A172 (cell line): ENCODE measurements at places on chromosomes 5 and 9.
A peak's percentile ranks its signal among the peaks of the same experiment; 100 is the strongest.

DNA sequence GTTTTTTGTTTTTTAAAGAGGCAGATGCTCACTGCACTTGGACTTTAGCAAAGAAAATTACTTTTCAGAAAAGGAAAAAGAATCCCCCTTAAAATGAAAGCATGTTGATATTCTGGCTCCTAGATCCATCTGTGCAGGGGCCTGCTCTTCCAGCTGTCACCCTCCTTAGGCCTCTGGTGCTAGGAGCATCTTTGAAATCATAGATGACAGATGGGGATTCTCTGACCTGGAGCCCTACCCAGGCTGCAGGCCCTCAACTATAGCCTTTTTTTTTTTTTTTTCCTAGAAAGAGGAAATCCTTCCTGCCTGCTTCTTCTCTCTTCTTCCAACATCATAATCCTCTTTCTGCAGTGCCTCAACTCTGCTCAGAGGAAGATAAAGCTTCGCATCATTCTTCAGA is 16.3 kb upstream of the DCP2 start:
- DNase-seq = no peak

GRCh38 chr9:26078706-26079105 is 400.5 kb upstream of the TUSC1 start:
- no peak for DNase-seq

DNA sequence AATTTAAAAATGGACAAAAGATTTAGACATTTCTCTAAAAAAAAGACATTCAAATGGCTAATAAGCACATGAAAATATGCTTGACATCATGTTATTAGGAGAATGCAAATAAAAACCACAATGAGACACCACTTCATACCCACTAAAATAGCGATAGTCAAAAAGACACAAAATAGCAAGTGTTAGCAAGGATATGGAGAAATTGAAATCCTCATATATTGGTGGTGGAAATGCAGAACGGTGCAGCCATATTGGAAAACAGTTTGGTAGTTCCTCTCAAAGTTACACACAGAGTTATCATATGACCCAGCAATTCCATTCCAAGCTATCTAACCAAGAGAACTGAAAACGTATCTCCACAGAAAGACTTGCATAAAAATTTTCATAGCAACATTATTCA is 227.5 kb upstream of the TRIM32 start:
- DNase-seq = no peak

DNA sequence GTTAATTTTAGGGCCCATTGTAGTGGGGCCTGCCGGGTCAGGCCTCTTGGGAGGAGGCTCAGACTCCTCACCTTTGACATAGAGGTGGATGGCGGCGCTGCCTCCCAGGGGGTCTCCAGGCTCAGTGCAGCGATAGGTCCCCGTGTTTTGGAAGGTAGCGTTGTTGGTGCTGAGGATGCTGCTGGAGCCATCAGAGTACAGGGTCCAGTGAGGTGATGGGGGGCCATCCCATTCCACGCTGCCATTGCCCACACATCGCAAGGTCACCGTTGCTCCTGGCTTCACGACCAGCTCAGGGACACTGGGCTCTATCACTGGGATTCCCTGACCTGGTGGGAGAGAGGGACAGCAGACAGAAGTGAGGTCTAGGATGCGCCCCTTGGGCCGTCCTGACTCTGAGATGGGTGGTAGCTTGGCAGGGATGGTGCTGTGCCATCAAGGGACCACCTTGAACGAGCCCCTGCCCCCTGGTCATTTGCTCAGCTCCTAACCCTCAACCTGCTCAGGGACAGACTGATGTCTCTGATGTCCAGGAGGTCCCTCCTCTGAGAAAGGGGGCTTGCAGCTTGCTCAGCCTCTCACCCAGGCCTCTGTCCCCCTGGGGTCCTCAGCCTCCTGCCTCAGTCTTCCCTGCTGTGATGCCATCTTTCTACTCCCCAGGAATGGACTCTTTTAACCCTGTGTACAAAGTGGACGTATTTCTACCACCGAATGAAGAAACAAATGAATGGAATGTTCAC is 5.5 kb downstream of the CSF1R start:
- no peak for DNase-seq

DNA sequence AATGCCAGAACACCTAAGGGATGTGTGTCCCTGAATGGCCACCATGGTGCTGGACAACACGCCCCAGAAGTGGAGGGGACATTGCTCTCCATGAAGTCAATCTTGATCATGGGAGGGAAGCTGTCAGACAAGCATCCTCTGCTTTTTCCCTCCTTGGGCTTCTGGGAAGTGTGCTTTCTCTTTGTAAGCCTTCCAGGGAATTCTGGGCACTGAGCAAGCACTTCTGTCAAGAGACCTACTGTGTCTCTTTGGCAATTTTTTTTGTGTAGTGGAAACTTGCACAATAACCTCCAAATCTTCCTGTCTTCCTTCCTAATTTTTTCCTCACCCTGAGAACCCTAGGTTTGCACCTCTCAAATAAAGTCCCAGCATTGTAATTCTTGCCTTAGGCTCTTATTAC is 132.0 kb downstream of the SEC61B start:
- no peak for DNase-seq

GRCh38 chr9:137295238-137295811 is 6.7 kb downstream of the NRARP start:
- no peak for DNase-seq

DNA sequence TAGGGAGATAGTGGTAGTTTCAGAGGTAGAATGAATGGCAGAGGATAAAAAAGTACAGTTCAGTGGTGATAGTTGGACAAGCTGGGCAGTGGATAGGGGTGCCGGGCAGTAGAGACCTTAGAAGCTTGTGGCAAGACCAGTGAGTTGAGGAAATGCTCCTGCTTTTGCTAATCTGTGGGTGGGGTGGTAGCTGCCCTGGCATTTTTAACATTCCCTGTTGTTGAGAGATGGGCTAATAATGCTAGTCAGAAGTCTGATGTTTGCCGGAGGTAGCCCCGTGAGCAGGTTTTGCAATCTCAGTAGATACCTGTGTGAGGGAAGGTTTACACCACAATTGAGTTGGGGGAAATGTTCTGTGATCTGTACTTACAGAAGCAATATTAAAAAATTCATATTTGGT is 91.1 kb downstream of the TRIO start:
- peak; percentile 60 for DNase-seq

GRCh38 chr9:74463825-74464224 is 33.3 kb upstream of the RORB start:
- DNase-seq = no peak

GRCh38 chr5:93675460-93676450 is 65.6 kb downstream of the POU5F2 start:
- DNase-seq = no peak

DNA sequence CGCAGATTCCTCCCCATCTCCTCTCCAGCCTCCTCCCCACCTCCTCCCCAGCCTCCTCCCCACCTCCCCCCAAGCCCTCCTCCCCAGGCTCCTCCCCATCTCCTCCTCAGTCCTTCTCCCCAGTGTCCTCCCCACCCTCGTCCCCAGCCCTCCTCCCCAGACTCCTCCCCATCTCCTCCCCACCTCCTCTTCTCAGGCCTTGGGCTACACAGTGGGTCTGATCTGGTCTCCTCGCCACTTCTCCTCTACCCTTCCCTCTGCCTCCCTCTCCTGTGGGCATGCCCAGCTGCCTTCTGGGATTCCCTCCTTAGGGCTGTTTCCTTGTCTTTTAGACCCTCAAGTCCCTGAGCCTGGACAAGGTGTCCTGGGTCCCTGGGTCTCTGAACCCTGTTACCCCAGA is 28.3 kb downstream of the CXXC5 start:
- DNase-seq = no peak

- no peak for DNase-seq
Measured at GRCh38 chr5:33659526-33660169, 218.9 kb downstream of the TARS1 start.

- DNase-seq = no peak
Measured at GRCh38 chr5:82717738-82718137, 359.5 kb downstream of the TMEM167A start.

- no peak for DNase-seq
Measured at GRCh38 chr5:145830594-145830993, 4.5 kb downstream of the PRELID2 start.

GRCh38 chr9:131959887-131960286 is 119.8 kb downstream of the MED27 start:
- DNase-seq = no peak

DNA sequence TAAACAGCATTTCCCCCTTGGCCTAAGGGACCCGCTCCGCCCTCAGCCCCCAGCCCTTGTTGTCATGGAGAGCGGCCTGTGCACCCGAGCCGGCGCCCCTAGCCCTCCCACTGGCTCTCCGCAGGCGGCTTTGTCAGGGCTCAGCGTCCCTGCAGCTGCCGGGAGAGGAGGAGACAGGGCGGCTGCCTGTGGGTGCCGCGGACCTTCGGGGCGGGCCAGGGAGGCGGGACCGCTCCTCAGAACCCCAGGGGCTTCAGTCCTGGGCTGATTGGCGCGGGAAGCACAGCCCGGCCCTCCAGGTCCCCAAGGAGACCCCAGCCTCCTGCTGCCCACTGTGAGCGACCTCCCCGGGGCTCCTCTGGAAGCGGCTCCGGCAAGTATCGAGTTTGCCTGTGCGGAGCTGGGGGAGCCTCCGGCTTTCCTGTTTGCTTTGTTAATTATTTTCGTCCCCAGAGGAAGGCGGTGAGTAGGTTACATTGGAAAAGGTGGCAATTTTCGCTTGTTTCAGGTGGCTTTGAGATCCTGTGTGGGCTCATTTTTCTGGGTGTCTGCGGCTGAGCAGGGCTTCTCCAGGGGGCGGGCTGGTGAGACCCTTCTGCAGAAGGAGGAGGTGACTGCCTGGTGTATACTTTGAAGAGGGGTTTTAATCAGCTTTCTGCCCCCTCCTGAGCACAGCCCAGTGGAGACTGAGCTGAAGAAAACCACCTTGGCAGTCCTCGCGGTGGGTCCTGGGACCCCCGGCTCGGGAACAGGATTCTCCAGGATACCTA is at the start of gene FGD3:
TSS of gene FGD3 (plus strand) at position 256 of the 770 bp plus-strand sequence. CDS start 28,734 bp downstream, outside the sequence.
- no peak for DNase-seq

DNA sequence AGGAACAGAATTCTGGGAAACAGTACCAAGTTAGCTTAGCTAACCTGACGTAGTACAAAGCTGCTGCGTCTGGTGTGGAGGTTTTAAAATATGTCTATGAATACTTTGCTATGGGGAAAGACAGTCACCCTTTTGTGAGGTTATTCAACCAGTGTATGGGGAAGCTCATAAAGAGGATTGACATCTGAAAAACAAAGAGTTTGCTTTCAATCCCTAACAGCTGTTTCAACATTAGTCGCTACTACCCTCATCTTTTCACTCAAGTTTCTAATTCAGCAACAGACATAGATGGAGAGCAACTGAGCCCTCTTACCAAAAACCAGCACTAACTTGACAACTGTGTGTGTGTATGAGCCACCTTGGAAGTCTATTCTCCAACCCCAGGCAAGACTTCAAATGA is 7.8 kb upstream of the MSANTD3 start:
- DNase-seq = no peak

DNA sequence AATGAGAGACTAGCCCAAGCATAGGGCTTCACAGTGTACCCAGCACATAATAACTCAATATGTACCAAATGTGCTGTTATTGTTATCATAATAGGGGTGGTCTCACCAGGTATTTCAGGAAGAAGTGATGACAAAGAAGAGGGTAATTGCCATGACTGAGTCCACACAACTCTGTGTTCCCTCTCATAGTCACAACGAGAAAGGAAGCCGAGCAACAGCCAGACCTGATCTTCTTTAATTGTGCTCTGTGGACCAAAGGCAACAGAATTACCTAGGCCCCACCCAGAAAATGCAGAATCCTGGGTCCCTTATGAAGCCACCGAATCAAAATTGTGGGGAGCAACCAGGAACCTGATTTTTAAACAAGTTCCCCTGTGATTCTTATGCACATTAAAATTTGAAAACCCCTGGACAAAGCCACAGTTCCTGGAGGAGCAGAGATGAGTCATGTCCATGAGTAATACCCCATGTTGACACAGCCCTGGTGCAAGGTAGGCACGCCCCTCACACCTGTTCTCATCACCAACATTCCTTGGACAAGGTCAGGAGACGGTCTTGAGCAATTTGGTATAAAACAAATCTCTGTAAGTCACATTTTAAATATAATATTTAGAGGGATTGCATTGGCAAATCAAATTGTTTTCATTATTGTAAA is 5.2 kb downstream of the FGF1 start:
- peak; percentile 88 for DNase-seq

GRCh38 chr5:17890501-17890900 is 256.2 kb downstream of the TAF11L14 start:
- DNase-seq = no peak

DNA sequence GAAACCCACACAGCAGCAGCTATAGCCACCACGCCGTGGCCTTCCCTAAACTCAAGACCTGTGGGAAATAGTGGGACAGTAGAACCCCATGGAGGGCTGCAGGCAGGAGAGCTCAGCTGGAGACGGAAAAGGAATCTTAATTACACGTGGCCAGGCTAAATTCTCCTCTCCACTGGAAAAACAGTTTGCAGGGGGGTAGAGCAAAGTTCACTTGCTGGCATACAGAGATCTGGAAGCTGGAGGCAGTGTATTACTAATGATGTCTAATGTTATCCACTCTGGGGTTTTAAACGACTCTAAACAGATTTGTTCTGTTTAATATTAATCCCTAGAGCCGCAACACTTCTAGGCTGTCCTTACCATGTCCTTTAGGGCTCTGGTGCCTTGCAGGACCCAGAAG is 257.1 kb downstream of the SAXO1 start:
- no peak for DNase-seq

- peak; percentile 87 for DNase-seq
Measured at GRCh38 chr5:38329132-38329715, 70.9 kb downstream of the EGFLAM start.
